ENCODE measurements at places on chromosomes 13 and 19.

DNA sequence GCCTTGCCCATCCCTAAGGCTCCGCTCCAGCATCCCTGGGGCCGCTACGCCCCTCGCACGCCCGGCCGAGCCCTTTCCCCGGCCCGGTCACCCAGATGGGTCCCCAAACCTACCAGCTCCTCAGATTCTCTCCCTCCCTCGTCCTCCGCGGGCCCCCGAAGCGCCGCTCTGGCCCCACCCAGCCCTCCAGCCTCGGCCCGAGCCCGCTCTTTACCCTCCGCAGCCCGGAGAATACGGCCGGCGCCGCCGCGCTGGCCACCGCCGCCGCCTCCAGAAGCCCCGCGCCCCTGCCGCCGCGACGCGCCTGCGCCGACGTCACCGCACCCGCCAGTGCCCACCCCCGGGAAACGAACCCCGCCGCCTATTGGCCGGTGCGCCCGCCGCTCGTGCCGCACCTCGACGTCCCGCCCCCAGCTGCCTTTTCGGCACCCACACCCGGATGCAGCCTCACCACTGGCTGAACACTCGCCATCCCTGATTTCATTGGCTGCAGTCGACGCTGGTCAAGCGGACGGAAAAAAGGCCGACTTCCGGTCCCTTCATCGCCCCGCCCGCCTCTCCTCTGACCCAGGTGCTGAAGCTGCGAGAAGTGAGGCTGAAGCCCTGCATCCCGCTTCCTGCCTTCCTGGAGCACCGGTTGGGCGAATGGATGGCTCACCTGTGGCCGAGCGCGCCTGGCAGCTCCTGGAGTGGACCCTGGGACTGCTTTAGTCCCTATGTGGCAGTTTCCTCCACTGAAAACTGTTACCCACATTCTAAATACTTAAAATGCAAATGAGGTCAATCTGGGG lies at the start of gene DAPK3:
DAPK3 (minus strand) TSS at position 292 of the 791 bp plus-strand sequence. CDS start 1,364 bp downstream, outside the sequence.
- peak within 1 kb of the TSS; percentile 99 for H3K27ac ChIP-seq
- peak within 1 kb of the TSS; percentile 93 for H3K4me3 ChIP-seq
- H3K4me1 ChIP-seq, result peaks cover 26% of the 10 kb centered on the region
- no peaks in the 10 kb centered on the region for H3K27me3 ChIP-seq

- no peak overlapping the region for H3K4me3 ChIP-seq
- no peaks in the 10 kb centered on the region for H3K4me1 ChIP-seq
- H3K36me3 ChIP-seq, result peaks cover 3% of the 10 kb centered on the region
Measured at GRCh38 chr13:67208552-67208951, 21.6 kb downstream of the PCDH9 start.

DNA sequence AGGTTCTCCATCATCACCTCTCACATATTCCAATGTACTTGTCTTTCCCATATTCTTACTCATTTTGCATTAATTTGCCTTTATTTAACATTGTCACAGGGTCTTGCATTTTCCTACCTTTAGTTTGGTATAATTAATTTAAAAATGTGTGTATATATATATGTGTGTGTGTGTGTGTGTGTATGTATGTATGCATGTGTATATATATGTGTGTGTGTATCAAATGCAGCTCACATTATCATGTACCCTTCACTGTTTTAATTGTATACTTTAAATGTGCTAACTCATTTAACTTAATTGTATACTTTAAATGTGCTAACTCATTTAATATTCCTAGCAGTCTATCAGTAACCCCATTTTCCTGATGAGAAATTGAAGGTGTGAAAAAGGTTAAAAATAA lies 104.5 kb downstream of the PCDH9 start:
- H3K4me1 ChIP-seq, result peaks cover 4% of the 10 kb centered on the region
- no peak for DNase-seq
- no peak overlapping the region for H3K27ac ChIP-seq
- no peaks in the 10 kb centered on the region for H3K36me3 ChIP-seq

DNA sequence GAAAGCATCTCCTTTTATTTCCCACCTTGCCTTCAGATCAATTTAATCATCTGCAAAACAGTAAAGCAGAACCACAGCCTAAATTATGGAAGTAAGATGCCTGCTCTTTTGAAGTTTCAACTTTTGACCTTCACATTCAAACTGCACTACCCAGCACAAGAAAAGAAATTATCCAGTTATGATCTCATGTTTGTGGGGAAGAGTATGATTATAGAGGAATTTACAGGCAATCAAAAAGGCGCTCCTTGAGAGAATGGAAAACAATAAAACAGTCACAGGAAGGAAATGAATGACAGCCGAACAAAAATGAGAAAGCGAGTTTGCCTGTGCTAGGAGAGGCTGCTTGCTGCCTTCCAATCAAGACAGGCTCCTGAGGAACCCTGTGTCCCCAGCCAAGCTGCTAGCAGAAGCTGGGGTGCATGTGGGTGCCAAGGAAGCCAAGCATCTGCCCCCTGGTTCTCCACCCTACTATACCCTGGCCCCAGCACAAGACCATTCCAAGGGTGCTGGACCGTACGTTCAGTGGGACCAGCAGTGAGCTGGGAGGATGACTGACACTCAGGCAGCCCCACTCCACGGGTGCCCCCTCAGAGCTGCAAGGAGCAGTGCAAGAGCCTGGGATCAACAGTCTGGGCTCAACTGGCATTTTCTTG lies 47.8 kb downstream of the PEPD start:
- H3K36me3 ChIP-seq, result peaks cover 29% of the 10 kb centered on the region
- peak overlapping the region; percentile 80 for H3K27ac ChIP-seq
- no peaks in the 10 kb centered on the region for H3K27me3 ChIP-seq
- DNase-seq, result no peak
- H3K4me3 ChIP-seq, result no peak overlapping the region
- peaks cover 30% of the 10 kb centered on the region for H3K4me1 ChIP-seq

GRCh38 chr19:57355916-57356315 lies 4.8 kb downstream of the ZNF304 start:
- peaks cover 53% of the 10 kb centered on the region for H3K36me3 ChIP-seq
- peaks cover 28% of the 10 kb centered on the region for H3K4me1 ChIP-seq
- H3K4me3 ChIP-seq, result no peak overlapping the region
- DNase-seq, result no peak

DNA sequence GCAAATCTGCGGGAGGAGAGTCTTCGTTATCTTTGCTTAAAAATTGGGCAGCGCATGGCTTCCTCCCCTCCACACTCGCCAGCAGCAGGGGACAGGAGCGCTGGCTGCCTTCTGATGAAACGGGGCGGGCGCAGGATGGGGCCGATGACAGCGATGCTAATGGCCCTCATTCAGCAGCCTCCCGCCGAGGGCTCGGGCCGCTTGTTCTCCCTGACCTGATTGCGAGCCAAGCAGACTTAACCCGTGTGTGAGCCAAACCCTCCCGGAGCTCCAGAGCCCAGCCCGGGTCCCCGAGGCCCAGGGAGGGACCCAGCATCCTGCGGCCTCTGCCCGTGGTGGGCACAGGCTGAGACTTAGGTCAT lies 90.3 kb downstream of the KDM4B start:
- H3K27ac ChIP-seq, result no peak overlapping the region
- peaks cover 4% of the 10 kb centered on the region for H3K4me1 ChIP-seq
- H3K27me3 ChIP-seq, result no peaks in the 10 kb centered on the region
- DNase-seq, result no peak

DNA sequence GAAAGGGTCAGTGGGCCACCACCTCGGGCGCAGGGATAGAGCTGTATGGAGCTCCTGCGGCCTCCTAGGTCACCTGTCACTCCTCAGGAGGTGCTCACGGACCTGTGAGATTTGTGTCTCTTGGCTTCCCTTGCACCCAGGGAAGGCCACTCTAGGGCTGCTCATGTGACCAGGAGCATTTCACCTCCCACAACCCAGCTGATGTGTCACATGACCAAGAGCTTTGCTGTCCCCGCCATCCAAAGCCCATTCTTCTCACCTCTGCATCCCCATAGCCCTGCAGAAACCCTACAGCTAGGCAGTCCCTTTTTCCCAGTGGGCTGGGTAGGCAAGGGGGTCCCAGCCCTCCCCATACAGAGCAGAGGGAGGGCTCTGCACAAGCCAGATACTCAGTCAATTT lies 51.2 kb downstream of the TSHZ3 start:
- DNase-seq, result no peak
- H3K36me3 ChIP-seq, result peaks cover 12% of the 10 kb centered on the region
- H3K4me1 ChIP-seq, result peaks cover 12% of the 10 kb centered on the region
- H3K27ac ChIP-seq, result no peak overlapping the region
- no peak overlapping the region for H3K4me3 ChIP-seq

DNA sequence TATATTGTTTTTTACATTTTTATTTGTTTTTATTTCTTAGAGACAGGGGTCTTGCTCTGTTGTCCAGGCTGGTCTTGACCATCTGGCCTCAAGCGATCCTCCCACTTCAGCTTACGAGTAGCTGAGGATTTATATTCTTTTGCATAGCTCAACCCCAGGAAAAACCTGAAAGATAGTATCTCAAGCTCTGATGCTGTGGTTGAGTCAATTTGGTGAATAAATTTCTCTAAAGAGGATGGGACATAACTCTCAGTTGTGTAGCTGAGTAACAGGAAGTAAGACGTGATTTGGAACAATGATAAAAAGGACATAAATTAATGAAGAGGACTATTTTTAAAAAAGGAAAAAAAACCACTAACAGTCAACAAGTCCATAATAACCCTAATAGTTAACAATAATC lies 79.8 kb upstream of the TNFSF11 start:
- no peaks in the 10 kb centered on the region for H3K4me1 ChIP-seq
- DNase-seq, result no peak
- H3K27ac ChIP-seq, result no peak overlapping the region
- H3K4me3 ChIP-seq, result no peak overlapping the region

DNA sequence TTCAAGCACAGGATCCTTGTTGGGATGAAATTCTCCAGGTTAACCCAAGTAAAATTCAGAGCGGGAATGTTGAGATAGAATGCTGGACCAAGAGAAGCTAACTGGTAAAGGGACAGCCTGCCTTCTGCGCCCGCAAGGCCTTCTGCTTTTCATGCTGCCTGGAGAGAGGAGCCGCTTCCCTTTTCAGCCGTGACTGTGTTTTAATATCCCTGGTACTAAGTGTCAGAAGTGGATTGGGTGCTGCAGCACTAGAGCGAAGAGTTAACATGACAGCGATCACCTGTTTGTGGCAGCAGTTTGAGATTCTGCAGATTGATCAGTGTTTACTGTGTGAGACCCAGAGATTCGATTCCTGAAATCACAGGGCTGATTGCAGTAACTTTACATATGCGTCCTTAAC lies 197.4 kb upstream of the ZNF536 start:
- H3K27ac ChIP-seq, result no peak overlapping the region
- H3K4me1 ChIP-seq, result no peaks in the 10 kb centered on the region
- DNase-seq, result no peak

- peaks cover 5% of the 10 kb centered on the region for H3K4me1 ChIP-seq
- no peak within 1 kb of the TSS for H3K4me3 ChIP-seq
- peak within 1 kb of the TSS; percentile 64 for H3K27ac ChIP-seq
Measured at GRCh38 chr19:3135961-3136683, at the start of gene GNA15. TSS of gene GNA15 (plus strand) at chr19:3136033. CDS start at chr19:3136451, 418 bp downstream.

GRCh38 chr19:38115271-38115802 lies 108.7 kb downstream of the DPF1 start:
- peaks cover 6% of the 10 kb centered on the region for H3K4me1 ChIP-seq
- H3K27me3 ChIP-seq, result no peaks in the 10 kb centered on the region
- peak overlapping the region; percentile 56 for H3K27ac ChIP-seq
- no peak for DNase-seq

DNA sequence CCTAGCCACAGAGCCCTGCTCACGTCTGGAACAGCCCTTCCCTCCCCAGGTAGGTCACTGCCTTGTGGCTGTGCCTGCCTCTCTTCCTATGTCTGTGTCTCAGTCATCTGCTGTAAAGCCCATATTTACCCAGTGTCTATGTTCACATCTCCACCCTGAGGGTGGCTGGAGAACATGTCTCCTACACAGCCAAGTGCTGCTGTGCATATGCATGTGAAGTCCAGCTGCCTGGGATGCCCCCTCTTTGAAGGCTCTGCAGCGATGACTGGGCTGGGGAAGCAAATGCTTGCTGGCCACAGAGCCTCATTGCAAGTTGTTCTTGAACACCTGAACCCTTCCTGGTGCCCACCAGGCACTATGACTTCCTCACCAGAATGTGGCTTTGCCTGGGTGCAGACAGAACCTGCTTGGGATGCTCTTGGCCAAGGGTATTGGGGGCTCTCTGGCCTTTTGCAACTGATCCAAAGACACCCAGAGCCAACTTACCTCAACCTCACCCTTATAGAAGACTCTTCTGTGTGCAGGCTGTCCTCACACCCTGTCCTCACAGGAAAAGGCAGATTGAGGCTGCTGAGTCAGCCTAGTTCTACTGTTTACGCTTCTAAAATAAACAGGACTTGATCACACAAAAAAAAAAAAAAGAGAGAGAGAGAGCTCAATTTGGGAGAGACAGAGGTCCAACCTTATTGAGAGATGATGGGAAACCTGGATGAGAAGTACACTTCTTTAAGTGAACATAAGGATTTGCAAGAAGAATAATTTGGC lies 26.5 kb downstream of the MRPL57 start:
- no peaks in the 10 kb centered on the region for H3K4me1 ChIP-seq
- no peak for DNase-seq
- no peaks in the 10 kb centered on the region for H3K27me3 ChIP-seq
- H3K4me3 ChIP-seq, result no peak overlapping the region

DNA sequence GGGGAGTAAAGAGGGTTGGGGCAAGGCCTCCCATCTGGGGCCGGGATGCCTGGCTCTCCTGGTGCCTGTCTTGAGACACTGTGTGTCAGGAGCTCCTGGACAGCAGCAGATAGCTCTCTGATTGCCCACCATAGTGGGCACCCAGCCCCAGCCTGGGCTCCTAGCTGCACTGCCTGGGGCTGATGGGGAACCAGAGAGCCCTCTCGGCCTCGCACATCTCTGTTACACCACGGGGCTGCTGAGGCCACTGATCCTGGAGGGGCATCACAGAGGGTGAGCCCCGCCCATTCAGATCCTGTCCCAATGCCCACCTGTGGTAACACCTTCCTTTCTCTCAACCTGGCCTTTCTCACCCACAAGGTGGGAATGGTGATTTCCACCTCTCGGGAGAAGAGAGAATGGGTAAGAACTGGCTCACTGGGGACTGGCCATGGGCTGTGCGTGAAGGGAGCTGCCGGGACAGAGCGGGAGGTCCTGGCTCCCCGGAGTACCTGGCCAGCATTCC lies 135.9 kb downstream of the URI1 start:
- no peak overlapping the region for H3K4me3 ChIP-seq
- no peak overlapping the region for H3K27ac ChIP-seq
- H3K27me3 ChIP-seq, result peaks cover 10% of the 10 kb centered on the region
- DNase-seq, result no peak

- no peaks in the 10 kb centered on the region for H3K27me3 ChIP-seq
- H3K4me3 ChIP-seq, result no peak overlapping the region
- H3K4me1 ChIP-seq, result no peaks in the 10 kb centered on the region
- no peak overlapping the region for H3K27ac ChIP-seq
- H3K36me3 ChIP-seq, result no peaks in the 10 kb centered on the region
Measured at GRCh38 chr13:30776661-30777060, 41.3 kb downstream of the ALOX5AP start.

DNA sequence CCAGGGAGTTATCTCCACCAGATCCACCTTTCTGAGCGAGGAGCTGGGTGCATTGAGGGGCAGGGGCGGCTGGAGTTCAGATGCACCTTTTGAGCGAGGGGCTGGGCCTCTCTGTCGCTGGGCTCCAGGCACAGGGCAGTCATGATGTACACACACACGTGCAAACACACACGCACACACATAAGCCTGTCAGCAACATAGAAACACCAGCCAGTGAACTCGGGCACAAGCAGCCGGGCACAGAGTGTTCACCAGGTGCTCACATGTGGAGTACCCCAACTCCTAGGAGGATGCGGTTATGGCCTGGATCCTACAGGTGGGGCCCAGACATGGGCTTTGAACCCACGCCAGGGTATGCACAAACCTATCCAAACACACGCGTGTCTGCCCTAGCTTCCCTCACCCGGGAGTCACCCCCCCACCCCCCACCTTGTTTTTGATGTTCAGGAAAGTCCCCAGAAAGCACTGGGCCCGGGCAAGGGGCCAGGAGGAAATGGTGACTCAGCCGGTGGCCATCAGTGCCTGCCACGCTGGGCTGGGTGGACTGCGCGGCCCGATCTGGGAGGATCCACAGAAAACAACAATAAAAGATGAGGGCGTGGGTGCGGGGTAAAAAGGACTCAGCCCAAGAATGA lies 13.3 kb downstream of the ARRDC2 start:
- no peaks in the 10 kb centered on the region for H3K27me3 ChIP-seq
- no peaks in the 10 kb centered on the region for H3K36me3 ChIP-seq
- no peak for DNase-seq
- peak overlapping the region; percentile 59 for H3K27ac ChIP-seq
- H3K4me1 ChIP-seq, result peaks cover 3% of the 10 kb centered on the region

Measured in mesothelial cell of epicardium (in vitro differentiated cells).